ENCODE measurements at places on chromosomes 5 and 9.

DNA sequence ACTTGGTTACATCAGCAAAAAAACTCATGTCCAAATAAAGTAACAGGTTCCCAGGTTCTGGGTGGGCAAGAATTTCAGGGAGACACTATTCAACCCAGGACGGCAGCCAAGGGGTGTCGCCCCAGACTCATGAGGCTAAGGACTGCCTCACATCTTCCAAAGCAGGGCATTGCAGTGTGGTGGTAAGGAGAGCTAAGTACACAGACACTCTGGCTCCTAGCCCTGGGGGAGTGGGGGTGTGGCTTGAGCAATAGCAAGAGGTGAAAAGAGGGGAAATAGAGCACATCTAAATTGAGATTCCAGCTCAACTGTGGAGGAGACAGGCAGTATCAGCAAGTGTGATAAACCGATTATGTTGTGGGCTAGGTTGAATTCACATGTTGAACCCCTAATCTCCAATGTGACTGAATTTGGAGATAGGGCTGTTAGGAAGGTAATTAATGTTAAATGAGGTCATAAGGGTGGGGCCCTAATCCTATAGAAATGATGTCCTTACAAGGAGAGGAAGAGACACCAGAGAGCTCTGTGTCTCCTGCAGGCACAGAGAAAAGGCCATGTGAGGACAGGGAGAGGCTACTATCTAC lies 49.9 kb upstream of the MARCHF11 start:
- DNase-seq: no peak

- DNase-seq: no peak
These were observed 34.6 kb downstream of the OXCT1 start for GRCh38 chr5:41835645-41836044.

- DNase-seq: no peak
These were observed 220.8 kb downstream of the DIRAS2 start for GRCh38 chr9:90421786-90422185.

GRCh38 chr9:89879276-89879675 lies 274.5 kb downstream of the GADD45G start:
- DNase-seq: no peak

DNA sequence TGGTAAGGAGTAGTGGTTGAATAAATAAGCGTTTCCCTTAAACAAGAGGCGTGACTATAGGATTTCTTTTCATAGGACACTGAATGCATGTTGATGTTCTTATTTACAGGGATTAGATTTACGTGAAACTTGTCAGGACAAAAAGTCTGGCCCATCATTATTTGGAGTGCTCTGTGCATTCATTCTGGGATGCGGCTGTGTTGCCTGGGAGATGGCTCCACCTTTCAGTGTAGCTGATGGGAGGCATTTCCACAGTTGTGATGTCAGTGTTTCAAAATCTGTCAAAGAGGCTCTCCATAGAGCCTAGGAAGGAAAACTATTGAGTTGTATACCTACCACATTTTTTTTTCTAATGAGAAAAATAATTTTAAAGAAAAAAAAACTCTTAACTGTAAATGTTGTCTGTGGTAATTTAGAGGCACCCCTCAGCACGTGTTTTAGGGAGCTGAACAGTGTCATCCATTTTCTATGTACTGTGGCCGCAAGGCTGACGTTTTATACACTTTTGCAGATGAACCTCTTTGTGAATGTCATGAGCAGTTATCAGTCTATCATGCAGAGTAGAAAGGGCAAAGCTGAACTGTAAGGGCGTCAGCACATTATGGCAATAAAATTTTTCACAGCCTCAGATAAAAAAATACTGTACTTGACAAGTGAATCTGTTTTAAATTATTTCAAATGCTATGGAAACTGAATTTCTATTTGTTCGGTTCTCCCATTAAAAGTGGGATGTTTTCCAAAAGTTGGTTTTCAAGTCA lies 202.7 kb downstream of the PBX3 start:
- no peak for DNase-seq

DNA sequence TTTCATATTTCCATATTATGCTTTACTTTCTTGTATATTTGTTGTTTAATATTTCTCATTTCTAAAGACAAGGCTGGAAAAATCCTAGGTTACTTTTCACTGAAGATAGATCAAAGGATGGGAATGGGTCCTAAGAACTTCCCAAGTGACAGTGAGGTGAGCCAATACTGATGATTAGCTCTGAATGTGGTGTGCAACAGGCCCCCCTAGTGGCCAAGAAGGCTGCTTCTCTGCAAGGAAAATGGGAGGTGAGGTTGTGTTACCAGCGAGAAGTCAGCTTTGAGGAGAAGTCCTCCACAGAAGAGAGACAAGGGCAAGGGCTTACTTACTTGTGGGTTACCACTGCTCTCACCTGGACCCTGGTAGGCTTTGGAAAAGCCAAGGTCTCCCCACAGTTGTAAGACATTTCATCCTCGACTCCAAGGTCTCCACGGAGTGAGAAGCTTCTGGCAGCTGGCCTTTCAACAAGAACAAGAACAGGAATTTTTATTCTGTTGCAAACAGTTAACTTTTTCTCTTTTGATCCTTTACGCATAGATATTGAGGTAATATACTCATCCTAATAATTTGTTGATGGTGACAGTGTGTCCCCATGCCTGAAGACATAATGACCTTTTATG lies 69.9 kb downstream of the MAMDC2 start:
- DNase-seq: peak; percentile 56

- DNase-seq: no peak
These were observed 354.3 kb downstream of the RAB3C start for GRCh38 chr5:58937031-58937681.

- no peak for DNase-seq
These were observed 13.7 kb upstream of the NXNL2 start for GRCh38 chr9:88521308-88521707.

GRCh38 chr5:147567917-147568598 lies 58.2 kb upstream of the DPYSL3 start:
- DNase-seq: no peak

GRCh38 chr9:81737871-81738507 lies 48.6 kb upstream of the TLE1 start:
- peak; percentile 87 for DNase-seq

GRCh38 chr5:65076251-65076869 lies 307.6 kb downstream of the CWC27 start:
- DNase-seq: peak; percentile 94

GRCh38 chr9:129138476-129139232 lies 27.4 kb downstream of the PTPA start:
- DNase-seq: no peak

- DNase-seq: no peak
These were observed 32.1 kb downstream of the FAM163B start for GRCh38 chr9:133576875-133577736.

DNA sequence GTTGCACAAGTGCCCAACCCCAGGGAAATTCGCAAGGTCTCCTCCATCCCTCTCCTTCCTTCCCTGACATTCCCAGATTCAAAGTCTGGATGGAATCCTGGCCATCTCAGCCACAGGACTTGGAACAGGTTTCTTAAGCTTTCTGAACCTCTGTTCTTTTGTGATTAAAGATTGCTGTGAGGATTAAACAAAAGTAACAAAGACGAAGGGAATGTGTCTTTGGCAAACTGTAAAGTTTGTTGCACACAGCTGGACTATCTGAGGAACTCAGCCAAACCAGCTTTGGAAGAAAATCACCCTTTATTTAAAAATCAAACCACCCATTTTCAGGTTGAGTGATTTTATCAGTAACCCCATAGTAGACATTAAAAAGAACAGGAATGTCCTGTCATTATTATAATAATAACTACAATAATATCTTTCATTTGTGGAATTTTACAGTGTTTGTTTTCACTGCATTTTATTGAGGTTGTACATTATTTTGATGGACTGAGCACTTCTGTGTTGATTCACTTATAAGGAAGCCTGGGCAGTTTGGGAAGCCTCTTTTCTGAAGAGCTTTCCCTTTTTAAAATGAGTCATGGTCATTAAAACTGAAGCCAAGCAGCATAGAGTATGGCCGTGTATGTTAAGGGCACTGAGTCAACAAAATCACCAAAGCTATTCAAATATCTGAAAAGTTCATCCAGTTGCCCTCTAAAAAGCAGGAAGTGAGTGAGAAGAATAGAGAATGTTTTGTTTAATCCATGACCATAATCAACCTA lies 310.2 kb downstream of the AGTPBP1 start:
- no peak for DNase-seq

- DNase-seq: no peak
These were observed 7.3 kb downstream of the PHF19 start for GRCh38 chr9:120869726-120870125.

- DNase-seq: no peak
These were observed 32.3 kb downstream of the MACIR start for GRCh38 chr5:103290846-103291245.

DNA sequence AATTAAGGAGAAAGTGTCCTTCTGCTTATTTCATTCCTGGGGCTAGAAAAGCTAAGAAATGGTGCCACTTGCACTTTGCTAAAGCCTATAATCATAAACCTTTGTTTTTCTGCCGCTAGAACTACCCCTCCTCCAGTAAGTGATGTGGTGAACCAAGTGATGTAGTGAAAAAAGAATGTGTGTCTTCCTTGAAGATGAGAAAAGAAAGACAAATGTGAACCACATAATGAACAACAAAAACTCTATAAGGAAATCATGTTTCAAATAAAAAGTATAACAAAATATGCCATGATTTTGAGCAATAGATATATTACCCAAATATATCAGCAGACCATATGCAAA lies 179.0 kb upstream of the SGCD start:
- DNase-seq: no peak

DNA sequence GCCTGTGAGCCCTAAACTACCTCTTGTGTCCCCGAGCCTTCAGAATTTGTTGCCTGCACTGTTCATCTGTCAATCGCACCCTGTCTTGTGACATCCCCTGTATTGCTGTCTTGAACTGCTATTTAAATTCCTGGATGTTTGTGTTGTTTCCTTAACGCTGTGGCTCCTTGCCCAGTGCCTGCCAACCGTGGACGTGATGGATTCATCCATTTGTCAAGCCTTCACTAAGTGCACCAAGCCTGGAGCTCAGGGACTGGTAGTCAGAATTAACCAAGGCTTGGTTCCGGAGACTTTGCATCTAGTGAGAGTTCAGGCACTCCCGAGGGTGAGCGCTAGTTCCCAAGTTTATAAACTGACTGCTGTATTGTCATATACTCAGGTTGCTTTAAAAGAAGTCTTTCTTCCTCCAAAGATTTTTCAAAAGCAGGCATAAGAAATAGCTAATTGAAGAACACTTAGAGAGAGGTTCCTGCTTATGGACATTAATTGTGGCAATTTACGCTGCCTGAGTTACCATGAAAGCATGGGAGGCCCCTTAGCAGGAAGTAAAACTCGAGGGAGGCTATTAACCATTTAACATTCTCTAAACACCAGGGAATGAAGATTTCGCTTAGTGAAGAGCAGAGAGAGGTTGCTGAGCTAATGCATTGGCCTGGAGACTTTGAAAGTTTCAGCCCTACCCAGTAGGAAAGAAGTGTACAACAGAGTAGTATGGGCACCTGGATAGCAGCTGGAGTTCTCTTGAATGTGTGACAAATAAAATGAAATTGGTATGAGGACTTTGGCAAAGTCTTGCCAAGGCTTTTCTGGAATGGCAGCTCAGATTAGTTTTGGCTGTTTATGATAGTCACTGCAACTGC lies 29.0 kb downstream of the RGS3 start:
- no peak for DNase-seq

GRCh38 chr5:2756211-2757152 lies 5.0 kb upstream of the IRX2 start:
- DNase-seq: no peak

DNA sequence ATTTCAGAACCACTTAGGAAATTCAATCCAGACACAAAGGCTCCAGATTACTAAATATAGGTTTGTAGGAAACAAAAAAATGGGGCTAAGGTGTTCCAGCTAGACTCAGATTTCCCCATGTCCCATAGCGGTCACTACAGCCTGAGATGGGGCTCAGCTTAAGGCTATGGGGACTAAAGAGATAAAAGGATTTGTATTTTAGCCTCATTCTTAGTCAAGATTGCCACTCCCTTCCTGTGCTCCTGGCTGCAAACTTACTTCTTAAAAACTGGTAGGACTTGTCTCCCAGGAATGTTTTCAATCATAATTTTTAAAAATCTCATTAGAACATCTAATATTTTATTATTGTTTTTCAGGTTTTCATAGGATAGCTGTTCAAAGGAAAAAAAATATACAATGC lies 253.8 kb upstream of the DAB2 start:
- no peak for DNase-seq

GRCh38 chr5:66864240-66864884 lies 268.2 kb downstream of the MAST4 start:
- peak; percentile 18 for DNase-seq

DNA sequence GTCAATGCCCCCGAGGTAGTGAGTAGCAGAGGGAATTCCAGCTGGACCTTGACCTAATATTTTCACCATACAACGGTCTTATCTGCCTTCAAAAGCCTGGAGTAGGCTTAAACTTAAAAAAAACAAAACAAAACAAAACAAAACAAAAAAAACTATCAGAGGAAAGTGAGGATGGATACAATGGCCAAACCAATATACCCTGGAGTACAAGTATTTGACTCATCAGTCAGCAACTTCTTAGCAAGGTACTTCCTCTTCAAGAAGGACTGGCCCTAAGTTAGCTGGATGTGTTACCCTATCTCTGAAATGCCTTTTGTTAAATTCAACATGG lies 160.6 kb upstream of the GNA14 start:
- no peak for DNase-seq

DNA sequence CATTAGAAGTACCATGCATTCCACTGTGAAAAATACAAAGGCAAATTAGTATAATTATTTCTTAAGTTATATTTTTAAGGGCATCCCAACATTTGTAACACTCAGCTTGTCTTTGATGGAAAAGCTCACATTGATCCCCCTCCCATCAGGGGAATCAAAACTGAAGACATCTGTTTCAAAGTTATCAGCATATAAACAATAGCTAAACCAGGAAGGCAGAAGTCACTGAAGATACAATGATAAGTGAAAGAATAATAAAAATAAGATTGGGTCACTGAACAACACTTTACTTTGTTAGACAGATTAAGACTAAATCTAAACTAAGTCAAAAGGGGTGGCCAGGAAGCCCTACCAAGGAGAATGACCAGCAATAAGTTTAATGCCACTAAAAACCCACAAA lies 801.9 kb upstream of the ACO1 start:
- DNase-seq: no peak

- no peak for DNase-seq
These were observed 156.8 kb upstream of the MSX2 start for GRCh38 chr5:174567506-174568141.

DNA sequence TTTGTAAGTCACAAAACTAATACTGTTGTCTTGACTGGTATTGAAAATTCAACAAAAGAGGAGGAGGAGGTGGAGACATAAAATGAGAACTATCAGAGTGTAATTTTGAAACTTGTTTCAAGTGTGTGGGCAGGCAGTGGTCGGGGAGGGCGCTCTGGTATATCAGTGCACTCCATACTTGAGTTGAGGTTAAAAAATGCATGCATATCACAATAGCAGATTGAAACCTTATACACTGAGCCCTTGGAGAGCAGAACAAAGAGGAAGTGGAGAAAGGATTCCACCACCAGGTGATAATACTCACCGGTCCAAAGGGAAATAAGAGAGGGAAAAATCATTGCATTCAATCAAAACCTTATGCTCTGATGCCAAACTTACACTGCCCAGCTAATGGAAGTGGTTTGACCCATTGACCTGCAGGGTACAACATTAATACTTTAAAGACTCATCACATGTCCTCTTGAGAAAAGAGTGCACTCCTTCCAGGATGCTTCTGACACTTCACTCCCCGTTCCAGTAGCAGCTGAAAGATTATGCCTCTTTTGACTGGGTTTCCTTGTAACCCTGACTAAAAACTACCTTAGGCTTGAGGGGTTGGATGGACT lies 79.5 kb upstream of the FAM169A start:
- no peak for DNase-seq

All from erythroblast (primary cell).